ENCODE measurements at places on chromosomes 2 and 18.

GRCh38 chr2:37847792-37848191, 77.3 kb upstream of the RMDN2 start:
- H3K4me1 ChIP-seq = peaks cover 14% of the 10 kb centered on the region
- no peak overlapping the region for H3K4me3 ChIP-seq
- no peak overlapping the region for H3K27ac ChIP-seq
- H3K36me3 ChIP-seq = no peaks in the 10 kb centered on the region

- DNase-seq = no peak
- H3K4me3 ChIP-seq = no peak overlapping the region
Measured at GRCh38 chr2:74540291-74540690, 10.6 kb downstream of the HTRA2 start.

DNA sequence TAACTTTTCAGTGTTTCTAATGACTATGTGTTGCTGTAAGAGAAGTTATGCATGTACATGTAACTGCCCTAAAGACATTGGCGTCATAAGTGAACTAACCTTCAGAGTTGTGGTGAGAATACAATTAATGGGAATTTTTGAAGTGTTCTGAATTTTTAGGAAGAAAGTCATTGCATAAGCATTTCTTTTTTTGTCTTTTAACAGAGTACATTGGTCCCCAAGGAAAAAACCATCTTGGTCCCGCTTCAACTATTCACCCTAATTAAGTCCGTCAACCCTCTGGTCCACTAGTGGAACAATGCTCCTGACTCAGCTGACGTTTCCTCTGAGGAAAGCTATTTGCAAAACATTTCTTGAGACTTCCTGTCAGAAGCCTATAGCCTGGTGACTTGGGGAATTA, 41.1 kb upstream of the VIT start:
- H3K27ac ChIP-seq = no peak overlapping the region
- DNase-seq = no peak
- no peaks in the 10 kb centered on the region for H3K4me1 ChIP-seq
- H3K36me3 ChIP-seq = no peaks in the 10 kb centered on the region

GRCh38 chr2:162022290-162022945, 51.6 kb downstream of the DPP4 start:
- no peaks in the 10 kb centered on the region for H3K27me3 ChIP-seq
- no peak for DNase-seq
- no peak overlapping the region for H3K27ac ChIP-seq
- H3K4me3 ChIP-seq = no peak overlapping the region
- peaks cover 21% of the 10 kb centered on the region for H3K36me3 ChIP-seq

- H3K4me1 ChIP-seq = no peaks in the 10 kb centered on the region
- H3K27me3 ChIP-seq = no peaks in the 10 kb centered on the region
- H3K4me3 ChIP-seq = no peak overlapping the region
- DNase-seq = no peak
- H3K27ac ChIP-seq = no peak overlapping the region
- no peaks in the 10 kb centered on the region for H3K36me3 ChIP-seq
Measured at GRCh38 chr2:348361-348916, 60.5 kb upstream of the ALKAL2 start.

DNA sequence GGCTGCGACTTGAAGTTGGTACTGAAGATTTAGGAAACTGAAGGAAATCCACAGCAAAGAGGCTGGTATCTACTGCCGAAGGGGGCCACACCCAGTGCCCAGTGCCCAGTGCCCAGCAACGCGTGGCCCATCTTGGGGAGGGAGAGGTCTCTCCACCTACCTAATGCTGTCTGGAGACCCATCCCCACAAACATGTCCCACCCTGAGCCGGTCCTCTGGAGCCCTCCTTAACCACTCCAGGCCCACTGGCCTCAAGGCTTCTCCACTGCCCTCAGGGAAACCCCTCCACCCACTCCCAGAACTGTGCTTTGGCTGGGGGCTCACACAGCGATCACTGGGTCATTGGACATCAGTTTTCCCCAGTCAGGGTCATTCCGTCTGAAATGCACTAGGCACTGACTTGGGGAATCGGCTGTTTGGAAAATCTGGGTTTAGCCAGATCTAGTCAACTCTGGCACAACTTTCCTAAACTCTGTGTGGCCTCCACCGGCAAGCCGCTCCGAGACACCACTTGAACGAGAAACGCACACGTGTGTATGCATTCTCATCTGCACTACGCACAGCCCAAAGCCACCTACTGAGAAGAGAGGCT, 20.1 kb downstream of the GPR55 start:
- no peaks in the 10 kb centered on the region for H3K27me3 ChIP-seq
- H3K4me3 ChIP-seq = no peak overlapping the region
- no peaks in the 10 kb centered on the region for H3K36me3 ChIP-seq
- no peak overlapping the region for H3K27ac ChIP-seq

- no peaks in the 10 kb centered on the region for H3K36me3 ChIP-seq
- no peak for DNase-seq
- H3K27me3 ChIP-seq = no peaks in the 10 kb centered on the region
- H3K27ac ChIP-seq = no peak overlapping the region
Measured at GRCh38 chr2:29024882-29025430, 43.9 kb downstream of the TOGARAM2 start.

- H3K27me3 ChIP-seq = no peaks in the 10 kb centered on the region
- H3K36me3 ChIP-seq = peaks cover 11% of the 10 kb centered on the region
- DNase-seq = no peak
- H3K27ac ChIP-seq = no peak overlapping the region
Measured at GRCh38 chr2:201765799-201766198, 14.9 kb downstream of the ALS2 start.

DNA sequence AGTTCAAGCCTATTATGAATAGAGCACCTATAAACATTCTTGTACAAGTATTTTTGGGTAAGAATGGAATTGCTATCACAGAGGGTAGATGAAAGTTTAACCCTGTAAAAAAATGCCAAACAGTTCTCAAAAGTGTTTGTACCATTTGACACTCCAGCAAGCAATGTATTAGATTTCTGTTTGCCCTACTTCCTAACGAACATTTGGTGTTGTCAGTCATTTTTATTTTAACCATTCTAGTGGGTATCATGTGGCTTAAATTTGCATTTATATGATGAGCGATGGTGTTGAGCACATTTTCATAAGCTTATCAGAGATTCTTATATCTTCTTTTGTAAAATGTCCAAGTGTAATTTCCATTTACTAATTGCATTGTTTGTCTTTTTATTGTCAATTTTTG, 608.2 kb upstream of the ACVR2A start:
- no peaks in the 10 kb centered on the region for H3K4me1 ChIP-seq
- H3K4me3 ChIP-seq = no peak overlapping the region
- H3K36me3 ChIP-seq = no peaks in the 10 kb centered on the region
- H3K27ac ChIP-seq = no peak overlapping the region
- DNase-seq = no peak

DNA sequence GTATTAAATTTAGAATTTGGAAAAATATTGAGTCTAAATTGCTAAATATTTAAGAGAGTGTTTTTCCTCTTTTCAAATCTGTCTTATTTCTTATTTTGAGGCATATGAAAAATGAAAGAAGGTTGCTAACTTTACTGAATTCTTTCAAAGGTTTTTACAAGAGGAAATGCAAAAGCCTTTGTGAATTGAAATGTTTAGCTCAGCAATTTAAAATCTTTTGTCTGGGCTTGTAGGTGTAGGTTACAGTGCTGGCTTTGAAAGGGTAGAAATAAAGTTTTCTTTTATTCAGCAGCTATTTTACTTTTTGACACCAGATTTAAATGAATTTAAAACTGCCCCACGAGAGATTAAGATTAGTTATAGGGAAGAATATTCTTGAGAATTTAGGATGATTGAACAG, 192.0 kb downstream of the CDH7 start:
- H3K4me3 ChIP-seq = no peak overlapping the region
- H3K36me3 ChIP-seq = no peaks in the 10 kb centered on the region
- no peaks in the 10 kb centered on the region for H3K27me3 ChIP-seq
- H3K27ac ChIP-seq = no peak overlapping the region

- no peaks in the 10 kb centered on the region for H3K36me3 ChIP-seq
- H3K4me1 ChIP-seq = peaks cover 11% of the 10 kb centered on the region
- no peak for DNase-seq
Measured at GRCh38 chr2:37569986-37570679, 101.3 kb downstream of the CDC42EP3 start.

DNA sequence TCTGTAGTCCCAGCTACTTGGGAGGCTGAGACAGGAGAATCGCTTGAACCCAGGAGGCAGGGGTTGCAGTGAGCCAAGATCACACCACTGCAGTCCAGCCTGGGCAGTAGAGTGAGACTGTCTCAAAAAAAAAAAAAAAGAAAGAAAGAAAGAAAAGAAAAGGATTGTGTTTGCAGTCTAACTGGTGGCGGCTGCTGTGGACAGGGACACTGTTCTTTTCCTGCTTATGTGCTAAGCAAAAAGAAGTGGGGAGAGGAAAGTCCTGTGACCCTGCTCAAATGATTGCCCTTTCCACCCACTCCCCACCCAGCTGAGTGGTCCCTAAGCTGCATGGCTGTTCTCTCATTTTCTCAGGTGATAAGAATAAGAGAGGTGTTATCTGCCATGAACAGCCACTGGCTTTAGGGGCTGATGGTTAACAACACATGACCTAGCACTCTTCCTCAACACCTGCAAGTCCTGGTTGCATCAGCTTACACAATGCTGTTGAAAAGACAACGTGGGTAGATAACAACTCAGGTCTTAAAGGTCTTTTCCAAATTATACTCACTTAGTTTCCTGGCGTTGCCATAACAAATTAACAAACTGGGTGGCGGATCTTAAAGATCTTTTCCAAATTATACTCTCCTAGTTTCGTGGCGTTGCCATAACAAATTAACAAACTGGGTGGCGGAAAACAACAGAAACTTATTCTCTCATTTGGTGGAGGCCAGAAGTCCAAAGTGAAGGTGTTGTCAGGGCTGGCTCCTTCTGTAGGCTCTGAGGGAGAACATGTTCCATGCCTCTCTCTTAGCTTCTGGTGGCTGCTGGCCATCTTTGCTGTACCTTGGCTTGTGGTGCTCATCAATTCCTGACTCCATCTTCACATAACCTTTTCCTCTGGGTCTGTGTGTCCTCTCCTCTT, 90.3 kb upstream of the RTN4 start:
- DNase-seq = no peak
- H3K27me3 ChIP-seq = no peaks in the 10 kb centered on the region
- H3K4me3 ChIP-seq = no peak overlapping the region

DNA sequence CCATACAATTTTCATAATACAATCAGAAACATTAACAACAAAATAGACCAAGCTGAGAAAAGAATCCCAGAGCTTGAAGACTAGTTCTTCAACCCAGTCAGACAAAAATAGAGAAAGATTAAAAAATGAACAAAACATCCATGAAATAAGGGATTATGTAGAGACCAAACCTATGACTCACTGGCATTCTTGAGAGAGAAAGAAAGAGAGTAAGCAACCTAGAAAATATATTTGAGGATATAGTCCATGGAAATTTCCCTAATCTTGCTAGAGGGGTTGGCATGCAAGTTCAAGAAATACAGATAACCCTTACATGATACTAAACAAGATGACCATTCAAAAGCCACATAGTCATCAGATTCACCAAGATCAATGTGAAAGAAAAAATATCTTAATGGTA, 281.7 kb downstream of the CCDC85A start:
- no peaks in the 10 kb centered on the region for H3K36me3 ChIP-seq
- no peak overlapping the region for H3K27ac ChIP-seq
- no peaks in the 10 kb centered on the region for H3K27me3 ChIP-seq
- no peak overlapping the region for H3K4me3 ChIP-seq

- no peaks in the 10 kb centered on the region for H3K27me3 ChIP-seq
- H3K36me3 ChIP-seq = peaks cover 12% of the 10 kb centered on the region
- no peak overlapping the region for H3K27ac ChIP-seq
Measured at GRCh38 chr18:23573020-23573419, 13.3 kb downstream of the NPC1 start.

- H3K4me3 ChIP-seq = no peak overlapping the region
- H3K27me3 ChIP-seq = no peaks in the 10 kb centered on the region
- H3K27ac ChIP-seq = no peak overlapping the region
Measured at GRCh38 chr2:54947646-54948045, 102.6 kb downstream of the RTN4 start.

GRCh38 chr2:85397925-85398331, 12.2 kb downstream of the CAPG start:
- DNase-seq = no peak
- no peak overlapping the region for H3K27ac ChIP-seq
- H3K4me3 ChIP-seq = no peak overlapping the region
- no peaks in the 10 kb centered on the region for H3K4me1 ChIP-seq
- no peaks in the 10 kb centered on the region for H3K27me3 ChIP-seq
- no peaks in the 10 kb centered on the region for H3K36me3 ChIP-seq

DNA sequence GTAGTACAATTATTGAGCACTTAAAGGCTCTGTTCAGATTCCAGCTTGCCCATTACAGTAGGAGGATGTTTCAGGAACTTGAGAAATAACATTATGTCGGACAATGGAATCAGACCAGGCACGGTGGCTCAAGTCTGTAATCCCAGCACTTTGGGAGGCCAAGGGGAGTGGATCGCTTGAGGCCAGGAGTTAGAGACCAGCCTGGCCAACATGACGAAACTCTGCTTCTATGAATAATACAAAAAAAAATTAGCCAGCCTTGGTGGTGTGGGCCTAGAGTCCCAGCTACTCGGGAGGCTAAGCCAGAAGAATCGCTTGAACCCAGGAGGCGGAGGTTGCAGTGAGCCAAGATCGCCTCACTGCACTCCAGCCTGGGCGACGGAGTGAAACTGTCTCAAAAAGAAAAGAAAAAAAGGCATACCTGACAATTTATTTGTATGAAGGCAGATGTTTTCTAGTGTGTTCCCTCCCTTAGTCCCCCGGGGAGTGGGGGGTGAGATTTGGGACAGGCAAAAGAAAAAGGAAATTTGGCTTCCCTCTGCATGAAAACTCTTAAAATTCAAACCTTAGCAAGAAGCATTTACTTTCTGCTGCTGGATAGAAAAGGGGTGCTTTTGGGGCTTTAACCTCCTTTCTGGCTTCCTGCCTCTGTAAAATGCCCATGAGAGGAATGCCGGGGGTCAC, 13.7 kb upstream of the ZNF532 start:
- H3K27me3 ChIP-seq = no peaks in the 10 kb centered on the region
- no peaks in the 10 kb centered on the region for H3K4me1 ChIP-seq
- H3K36me3 ChIP-seq = no peaks in the 10 kb centered on the region
- no peak overlapping the region for H3K27ac ChIP-seq
- H3K4me3 ChIP-seq = no peak overlapping the region
- DNase-seq = no peak

GRCh38 chr2:10447300-10447894, 730 bp downstream of the ODC1 start:
- H3K4me3 ChIP-seq = peak overlapping the region; percentile 53
- peaks cover 24% of the 10 kb centered on the region for H3K36me3 ChIP-seq

DNA sequence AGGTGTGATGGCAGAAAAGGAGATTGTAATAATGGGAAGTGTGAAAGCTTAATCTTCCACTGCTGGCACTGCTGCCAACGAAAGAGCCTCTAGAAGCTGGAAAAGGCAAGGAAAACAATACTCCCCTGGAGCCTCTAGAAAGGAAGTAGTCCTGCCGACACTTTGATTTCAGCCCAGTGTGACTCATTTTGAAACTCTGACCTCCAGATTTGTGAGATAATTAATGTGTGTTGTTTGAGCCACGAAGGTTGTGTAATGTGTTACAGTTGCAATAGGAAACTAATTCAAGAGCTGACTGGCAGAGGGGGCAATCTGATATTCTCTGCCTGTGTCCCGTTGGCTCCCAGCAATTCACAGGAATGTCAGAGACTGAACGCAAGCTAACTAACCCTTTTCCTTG, 219.2 kb upstream of the UBE2E3 start:
- DNase-seq = no peak
- no peaks in the 10 kb centered on the region for H3K4me1 ChIP-seq
- no peak overlapping the region for H3K4me3 ChIP-seq
- peaks cover 3% of the 10 kb centered on the region for H3K27me3 ChIP-seq

Data from naive thymus-derived CD4-positive, alpha-beta T cell (primary cell).